ENCODE measurements at places on chromosomes 12 and 14.
A peak's percentile ranks its signal among the peaks of the same experiment; 100 is the strongest.

DNA sequence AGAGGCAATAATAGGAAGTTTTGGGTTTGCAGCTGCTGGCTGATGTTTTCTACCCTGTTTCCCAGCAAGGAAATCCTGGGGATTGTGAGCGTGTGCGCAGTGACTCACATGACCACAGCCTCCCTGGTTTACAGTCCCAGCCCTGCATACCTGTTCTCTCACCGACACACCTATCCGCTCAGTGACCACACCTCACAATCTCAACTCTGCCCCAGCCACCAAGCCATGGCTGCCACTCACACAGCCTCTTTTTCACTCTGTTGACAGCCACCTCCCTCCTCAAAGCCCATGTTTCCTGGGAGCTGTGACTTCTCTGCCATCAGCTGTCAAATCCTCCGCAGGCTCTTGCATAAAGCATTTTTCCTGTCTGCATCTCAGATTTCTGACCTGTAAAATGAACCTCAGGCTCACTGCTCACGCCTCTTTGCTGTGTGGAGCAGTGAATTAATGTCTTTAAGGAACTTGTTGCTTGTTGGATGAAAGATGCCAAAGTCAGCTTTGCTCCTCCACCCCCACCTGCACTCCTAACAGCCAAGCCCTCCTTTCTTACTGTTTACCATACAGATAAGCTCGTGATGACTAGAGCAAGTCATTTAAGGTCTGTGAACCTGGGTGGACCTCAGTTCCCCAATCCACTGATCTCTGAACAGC, 43.5 kb downstream of the B4GALNT3 start:
- DNase-seq: no peak

DNA sequence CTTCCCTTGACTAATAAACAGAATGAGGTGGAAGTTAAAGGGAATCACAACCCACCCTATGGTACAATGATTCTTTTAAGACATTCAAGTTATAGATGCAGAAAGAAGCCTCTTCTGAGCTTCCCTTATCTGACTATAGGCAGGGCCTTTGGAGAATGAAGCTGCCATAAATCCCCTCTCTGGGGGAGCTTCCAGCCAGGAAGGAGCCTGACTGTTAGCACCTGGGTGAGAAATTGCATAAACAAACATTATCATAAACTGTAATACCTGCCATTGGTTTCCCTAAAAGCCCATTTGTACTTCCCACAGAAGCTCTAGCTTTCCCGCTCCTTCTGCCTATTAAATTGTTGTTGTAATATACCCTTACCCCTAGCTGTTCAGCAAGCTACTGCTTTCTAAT, 81.3 kb upstream of the RESF1 start:
- DNase-seq: no peak

DNA sequence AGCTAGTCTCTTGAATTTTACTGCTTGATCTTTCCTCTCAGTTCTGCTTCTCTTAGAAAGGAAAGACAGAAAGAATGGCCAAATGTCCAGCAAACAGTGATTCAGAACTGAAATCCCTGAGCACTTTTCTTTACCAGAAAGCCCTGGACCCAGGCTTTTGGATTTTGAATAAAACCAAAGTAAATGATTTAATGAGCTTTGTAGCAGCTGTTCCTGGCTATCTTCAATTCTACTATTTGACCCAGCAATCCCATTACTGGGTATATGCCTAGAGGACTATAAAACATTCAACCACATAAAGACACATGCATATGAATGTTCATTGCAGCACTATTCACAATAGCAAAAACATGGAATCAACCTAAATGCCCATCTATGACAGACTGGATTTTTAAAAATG, 187.2 kb downstream of the PRKD1 start:
- no peak for DNase-seq

GRCh38 chr12:78865516-78865915, 942 bp downstream of the SYT1 start:
- no peak for DNase-seq

GRCh38 chr12:76025601-76026575, 5.7 kb downstream of the PHLDA1 start:
- DNase-seq: no peak

DNA sequence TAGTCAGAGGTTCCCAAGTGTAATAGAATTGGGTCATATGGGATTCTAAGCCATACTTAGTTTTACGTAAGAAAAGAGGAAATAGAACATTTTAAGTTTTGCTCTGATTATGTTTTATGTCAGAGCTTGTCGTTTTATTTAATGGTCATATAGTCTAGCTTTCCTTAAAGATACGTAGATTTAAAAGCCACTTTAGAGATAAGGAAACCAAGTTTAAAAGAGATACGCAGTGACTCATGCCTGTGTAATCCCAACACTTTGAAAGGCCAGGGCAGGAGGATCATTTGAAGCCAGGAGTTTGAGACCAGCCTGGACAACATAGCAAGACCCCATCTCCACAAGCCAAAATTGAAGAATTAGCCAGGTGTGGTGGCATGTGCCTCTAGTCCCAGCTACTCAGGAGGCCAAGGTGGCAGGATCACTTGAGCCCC, 19.5 kb downstream of the MAPK1IP1L start:
- DNase-seq: no peak

- DNase-seq: no peak
These were observed 109.9 kb downstream of the PTCSC3 start for GRCh38 chr14:36066636-36067035.

GRCh38 chr14:87994974-87995373, 2.0 kb upstream of the GALC start:
- DNase-seq: peak; percentile 46

GRCh38 chr14:64137657-64138290, 156.4 kb downstream of the ESR2 start:
- no peak for DNase-seq

DNA sequence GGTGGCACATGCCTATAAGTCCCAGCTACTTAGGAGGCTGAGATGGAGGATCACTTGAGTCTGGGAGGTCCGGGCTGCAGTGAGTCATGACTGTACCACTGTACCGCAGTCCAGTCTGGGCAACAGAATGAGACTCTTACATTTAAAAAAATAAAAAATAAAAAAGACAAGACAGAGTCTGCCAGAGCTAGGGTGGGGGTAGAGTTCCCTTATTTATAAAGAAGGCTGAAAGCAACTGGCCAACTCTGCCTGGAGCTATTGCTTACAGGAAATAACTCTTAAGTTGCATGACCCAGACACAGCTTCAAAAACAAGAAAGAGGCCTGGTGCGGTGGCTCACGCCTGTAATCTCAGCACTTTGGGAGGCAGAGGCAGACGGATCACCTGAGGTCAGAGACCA, 31.5 kb downstream of the NUMB start:
- DNase-seq: no peak

Data from central memory CD4-positive, alpha-beta T cell (primary cell).